Adrenal gland (tissue), 19 donors: ENCODE measurements at places on chromosomes 12 and 14. TPM values are rescaled to one million over a fixed set of nuclear protein-coding genes. Genes with fewer than 3 reads are reported as not detected.

GRCh38 chr12:58105225-58106119, 164.1 kb downstream of the ATP23 start:
- no peak for DNase-seq

- no peak for DNase-seq
These were observed 315.6 kb upstream of the ATP2B1 start for GRCh38 chr12:90024262-90024661.

GRCh38 chr12:103128862-103129501, 171.5 kb downstream of the ASCL1 start:
- no peak for DNase-seq

DNA sequence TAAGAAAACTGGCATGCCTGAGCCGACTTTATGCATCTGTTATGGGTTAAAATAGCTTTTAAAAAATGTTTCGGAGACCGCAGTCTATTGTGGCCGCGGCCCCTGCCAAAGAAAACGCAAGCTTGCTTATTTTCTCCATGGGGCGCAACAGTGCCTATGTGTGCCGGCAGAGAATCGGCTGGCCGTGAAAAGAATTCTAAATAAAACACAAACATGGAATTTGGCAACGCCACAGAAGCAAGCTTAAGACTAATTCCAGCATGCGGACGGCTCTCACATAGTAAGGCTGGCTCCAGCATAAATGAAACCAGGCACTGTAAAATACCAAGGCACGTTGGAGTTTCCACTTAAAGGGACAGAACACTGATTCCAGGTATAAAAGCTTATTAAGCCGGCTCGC, 56.7 kb downstream of the BCL11B start:
- no peak for DNase-seq

Gene LRIG3
- total RNA-seq = 1.8 TPM
